ENCODE measurements at places on chromosomes 13 and 19.

DNA sequence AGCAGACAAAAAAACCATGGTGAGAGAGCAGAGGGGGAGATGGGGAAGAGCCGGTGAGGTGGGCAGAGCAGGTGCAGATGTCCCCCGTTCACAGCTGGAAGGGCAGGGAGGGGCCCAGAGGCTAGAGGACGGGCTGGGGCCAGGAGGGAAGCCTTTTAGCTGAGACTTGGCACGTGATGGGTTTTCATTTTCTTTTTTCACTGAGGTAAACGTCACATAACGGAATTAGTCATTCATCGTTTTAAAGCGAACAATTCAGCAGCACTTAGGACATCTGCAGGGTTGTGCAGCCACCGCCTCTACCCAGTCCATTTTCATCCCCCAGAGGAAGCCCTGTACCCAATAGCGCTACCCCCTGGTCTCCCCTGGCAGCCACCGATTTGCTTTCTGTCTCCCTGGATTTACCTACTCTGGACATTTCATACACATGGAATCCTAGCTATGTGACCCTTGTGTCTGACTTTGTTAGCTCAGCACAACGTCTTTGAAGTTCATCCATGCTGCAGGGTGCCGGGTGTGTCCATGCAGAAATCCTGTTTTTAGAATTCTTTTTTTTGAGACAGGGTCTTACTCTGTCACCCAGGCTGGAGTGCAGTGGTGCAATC lies 16.0 kb upstream of the EMC10 start:
- DNase-seq, result no peak

GRCh38 chr19:55085923-55086715 lies 10.4 kb downstream of the EPS8L1 start:
- no peak for DNase-seq

GRCh38 chr19:19581391-19581790 lies 37.1 kb downstream of the PBX4 start:
- DNase-seq, result no peak

DNA sequence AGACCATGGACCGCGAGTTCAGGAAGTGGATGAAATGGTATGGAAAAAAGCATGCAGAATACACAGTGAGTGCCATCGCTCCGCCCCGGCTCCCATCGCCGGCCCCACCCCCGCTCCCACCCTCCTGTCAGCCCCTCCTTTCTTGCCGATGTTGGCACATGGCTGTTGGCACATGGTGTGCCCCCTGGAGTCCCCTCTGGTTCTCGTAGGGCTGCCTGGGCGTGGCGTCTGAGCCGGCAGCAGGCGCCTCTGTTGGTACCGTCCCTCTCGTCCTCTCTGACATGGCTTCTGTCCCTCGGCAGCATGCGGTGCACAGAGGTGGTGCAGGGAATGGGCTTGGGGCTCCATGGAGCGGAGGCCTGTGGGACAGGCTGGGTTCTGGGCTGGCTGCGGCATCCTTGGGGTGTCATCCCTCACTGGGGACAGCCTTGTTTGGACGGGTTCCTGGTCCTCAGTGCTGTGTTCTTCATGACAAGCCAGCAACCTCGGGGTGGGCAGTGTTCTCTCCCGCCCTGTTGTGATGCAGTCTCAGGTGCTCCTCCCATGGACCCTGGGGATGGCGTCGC lies 30.9 kb downstream of the DOT1L start:
- DNase-seq, result no peak

GRCh38 chr19:3483226-3483628 lies at the start of gene SMIM44:
Gene SMIM44 (minus strand): TSS chr19:3483441. CDS start chr19:3483403, 38 bp downstream.
- DNase-seq, result no peak

DNA sequence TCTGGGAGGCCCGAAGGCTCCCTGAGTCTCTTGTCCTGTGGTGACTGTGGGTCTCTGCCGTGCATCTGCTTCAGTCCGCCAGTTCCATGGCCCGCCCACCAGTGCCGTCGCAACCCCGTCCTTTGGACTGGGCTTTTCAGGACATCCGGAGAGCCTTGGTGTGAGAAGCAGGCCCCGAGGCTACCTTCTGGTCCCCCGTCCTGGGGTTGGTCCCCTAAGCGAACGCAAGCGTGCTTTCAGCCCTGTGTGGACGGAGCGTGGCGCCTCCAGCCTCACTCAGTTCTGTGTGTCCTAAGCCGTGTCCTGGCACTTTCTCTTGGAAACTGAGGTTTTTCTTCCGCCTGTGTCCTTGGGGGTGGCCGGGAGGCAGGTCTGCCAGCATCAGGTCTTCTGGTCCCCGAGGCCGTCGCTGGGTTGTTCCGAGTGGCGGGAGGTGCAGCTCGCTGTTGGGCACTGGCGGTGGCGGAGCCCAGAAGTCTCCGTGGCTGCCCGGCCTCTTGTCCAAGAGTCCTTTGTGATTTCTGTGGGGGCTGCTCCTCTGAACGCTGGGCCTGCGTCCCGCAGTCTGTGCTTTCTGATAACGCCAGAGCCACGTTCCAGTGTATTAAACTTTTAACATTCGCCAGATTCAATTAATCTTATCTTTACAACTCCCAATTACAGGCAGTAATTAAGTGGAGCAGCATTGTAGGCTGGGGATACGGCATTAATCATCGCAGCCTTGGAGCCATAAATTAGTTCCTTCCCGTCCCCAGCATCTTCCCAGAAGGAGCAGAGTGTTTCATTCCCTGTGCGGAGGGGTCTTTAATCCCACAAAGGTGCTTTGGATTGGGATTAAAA lies 99.5 kb downstream of the KDM4B start:
- no peak for DNase-seq

- no peak for DNase-seq
Observed at GRCh38 chr13:49958321-49958720, 22.2 kb upstream of the SPRYD7 start.

GRCh38 chr19:42466521-42467182 lies 23.9 kb upstream of the CXCL17 start:
- no peak for DNase-seq

DNA sequence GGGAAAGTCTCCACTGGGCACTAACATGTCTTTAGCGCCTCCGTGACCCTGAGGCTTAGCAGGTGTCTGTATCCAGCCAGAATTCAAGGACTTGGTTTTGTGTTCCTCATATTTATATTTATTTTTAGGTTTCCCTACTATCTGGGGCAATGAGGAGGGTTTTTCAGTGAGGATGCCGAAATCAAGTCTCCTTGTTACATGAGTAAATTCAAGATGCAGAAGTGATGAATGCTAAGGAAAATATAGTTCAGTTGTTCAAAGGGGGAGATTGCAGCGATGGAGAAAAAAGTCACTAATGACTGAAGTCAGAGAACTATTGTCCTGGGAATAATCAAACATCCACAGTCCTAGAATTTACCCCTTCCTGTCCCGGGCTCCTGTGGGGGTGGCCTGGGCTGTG lies 791 bp upstream of the ADGRE2 start:
- DNase-seq, result no peak

GRCh38 chr13:47672245-47673008 lies 328.6 kb downstream of the SUCLA2 start:
- DNase-seq, result peak; percentile 87

- no peak for DNase-seq
Observed at GRCh38 chr13:52638666-52639328, 3.4 kb upstream of the HNRNPA1L2 start.

DNA sequence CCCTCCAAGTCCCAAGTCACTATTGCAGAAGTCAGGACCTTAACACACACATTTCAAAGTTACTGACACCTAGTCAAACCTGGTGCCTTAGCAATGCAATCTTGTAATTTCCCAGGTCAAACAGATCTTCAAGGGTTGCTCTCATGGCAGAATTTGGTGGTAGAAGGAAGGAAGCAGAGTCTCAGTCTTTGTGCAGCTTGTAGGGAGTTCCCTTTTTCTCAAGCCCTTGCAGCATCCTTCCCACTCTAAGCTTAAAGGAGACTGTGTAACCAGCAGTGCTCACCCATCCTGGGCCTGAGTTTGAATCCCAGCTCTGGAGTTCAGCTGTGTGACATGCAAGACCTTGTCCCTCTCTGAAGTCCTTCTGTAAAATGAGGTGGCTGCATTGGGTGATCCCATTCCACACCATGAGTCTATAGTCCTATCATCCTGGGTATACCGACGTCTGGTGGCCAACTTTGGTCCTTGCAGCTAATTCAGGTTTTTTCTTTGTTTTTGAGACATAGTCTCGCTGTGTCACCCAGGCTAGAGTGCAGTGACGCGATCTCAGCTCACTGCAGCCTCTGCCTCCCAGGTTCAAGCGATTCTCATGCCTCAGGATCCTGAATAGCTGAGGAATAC lies 9.8 kb downstream of the SIGLEC10 start:
- no peak for DNase-seq

- no peak for DNase-seq
Observed at GRCh38 chr13:27708325-27708724, 84.0 kb upstream of the GSX1 start.

DNA sequence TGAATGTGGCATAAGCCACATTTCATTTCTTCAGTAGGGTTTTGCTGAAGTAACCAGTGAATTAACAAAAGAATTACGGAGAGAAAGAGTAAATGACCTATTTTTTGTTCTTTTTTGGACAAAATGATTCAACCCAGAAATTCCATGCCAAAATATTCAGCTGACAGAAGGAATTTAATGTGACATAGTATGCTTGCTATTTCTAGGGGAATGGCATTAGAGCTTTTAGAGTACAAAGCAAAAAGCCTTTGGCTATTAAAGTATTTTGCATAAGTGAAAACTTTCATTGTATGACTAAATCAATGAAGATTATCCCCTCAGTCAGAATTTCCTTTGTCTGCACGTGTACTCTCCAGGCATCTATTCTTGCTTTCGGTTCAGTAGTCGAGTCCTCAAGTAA lies 465.3 kb downstream of the COG6 start:
- no peak for DNase-seq

GRCh38 chr19:13849991-13850909 lies 26.7 kb upstream of the NANOS3 start:
- DNase-seq, result peak; percentile 92

DNA sequence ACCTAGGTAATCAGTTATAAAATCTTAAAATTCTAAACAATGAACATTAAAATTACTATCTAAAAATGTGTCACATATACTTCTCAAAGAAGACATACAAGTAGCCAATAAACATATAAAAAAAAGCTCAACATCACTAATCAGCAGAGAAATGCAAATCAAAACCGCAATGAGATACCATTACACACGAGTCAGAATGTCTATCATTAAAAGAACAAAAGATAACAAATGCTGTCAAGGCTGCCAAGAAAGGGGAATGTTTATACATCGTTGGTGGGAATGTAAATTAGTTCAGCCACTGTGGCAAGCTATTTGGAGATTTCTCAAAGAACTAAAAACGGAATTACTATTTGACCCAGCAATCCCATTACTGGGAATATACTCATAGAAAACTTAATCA lies 310.3 kb upstream of the EDNRB start:
- DNase-seq, result no peak

GRCh38 chr13:113785051-113786010 lies 26.3 kb downstream of the TMEM255B start:
- DNase-seq, result no peak

GRCh38 chr19:18866800-18867123 lies 29.2 kb downstream of the CERS1 start:
- no peak for DNase-seq

GRCh38 chr19:52190487-52191293 lies 838 bp downstream of the PPP2R1A start:
- peak; percentile 35 for DNase-seq

GRCh38 chr19:17719730-17720400 lies 585 bp downstream of the MAP1S start:
- DNase-seq, result peak; percentile 21

GRCh38 chr19:47186446-47187334 lies 44.3 kb downstream of the BBC3 start:
- DNase-seq, result no peak

- DNase-seq, result no peak
Observed at GRCh38 chr19:58516964-58517833, 2.4 kb downstream of the ZBTB45 start.

GRCh38 chr13:66859934-66860877 lies 369.9 kb downstream of the PCDH9 start:
- no peak for DNase-seq

- DNase-seq, result no peak
Observed at GRCh38 chr13:39129213-39129612, 91.0 kb downstream of the NHLRC3 start.

DNA sequence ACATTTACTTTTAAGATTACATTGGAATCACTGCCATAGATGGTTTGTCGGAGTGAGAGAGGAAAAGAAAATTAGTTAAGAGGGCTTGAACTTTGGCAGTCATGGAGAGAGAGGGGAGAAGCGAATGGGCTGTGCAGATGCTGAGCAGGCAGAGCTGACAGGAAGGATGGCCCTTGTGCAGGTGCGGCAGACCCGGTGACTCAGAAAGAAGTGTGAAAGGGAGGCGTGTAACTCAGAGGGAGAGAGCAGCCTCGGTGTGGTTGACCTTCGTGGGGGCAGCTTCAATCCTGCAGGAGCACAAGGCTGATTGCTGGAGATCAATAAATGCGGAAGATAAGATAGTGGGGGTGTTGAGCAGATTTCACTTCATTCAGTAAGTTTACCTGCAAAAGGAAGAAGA lies 76.9 kb downstream of the TNFSF13B start:
- no peak for DNase-seq

GRCh38 chr13:112106478-112107141 lies 39.7 kb downstream of the SOX1 start:
- DNase-seq, result no peak

DNA sequence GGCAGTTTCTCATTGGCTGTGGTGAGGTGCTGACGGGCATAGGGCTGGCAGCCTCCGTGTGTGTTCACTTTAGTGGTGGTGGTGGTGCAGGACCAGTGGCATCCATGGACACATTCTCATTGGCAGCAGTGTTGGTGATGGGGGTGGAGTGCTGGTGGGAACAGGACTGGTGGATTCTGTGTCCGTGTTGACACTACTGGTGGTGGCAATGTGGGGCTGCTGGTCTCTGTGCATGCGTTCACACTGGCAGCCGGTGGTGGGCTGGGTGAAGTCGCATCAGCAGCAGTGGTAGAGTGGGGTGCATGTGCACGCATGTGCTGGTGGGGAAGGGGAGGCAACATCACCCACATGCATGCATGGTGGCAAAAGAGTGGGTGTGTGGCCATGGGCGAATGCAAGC lies 1471.4 kb upstream of the PCDH20 start:
- DNase-seq, result no peak

GRCh38 chr13:109043636-109044035 lies 414.2 kb downstream of the MYO16 start:
- no peak for DNase-seq

DNA sequence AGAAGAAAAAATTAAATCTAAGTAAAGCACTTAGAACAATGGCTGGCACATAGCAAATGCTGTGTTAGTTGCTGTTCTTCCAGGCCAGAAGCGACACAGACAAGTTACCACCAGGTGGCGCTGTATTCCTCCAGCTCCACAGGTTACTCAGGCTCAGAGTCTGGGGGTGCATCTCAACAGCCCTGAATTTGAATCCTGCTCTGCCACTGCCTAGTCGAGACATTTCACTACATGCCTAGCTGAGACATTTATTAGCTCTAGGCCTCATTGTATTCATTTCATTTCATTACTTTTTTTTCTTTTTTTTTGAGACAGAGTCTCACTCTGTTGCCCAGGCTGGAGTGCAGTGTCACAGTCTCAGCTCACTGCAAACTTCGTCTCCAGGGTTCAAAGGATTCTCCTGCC lies 16.4 kb upstream of the CYP2B6 start:
- DNase-seq, result peak; percentile 66

GRCh38 chr19:44180968-44181367 lies 16.1 kb downstream of the ZNF226 start:
- no peak for DNase-seq

GRCh38 chr13:110666255-110666533 lies 39.7 kb downstream of the CARS2 start:
- no peak for DNase-seq

Measured in muscle of back (tissue), 13 donors.